ENCODE measurements at places on chromosomes 16 and 17.

DNA sequence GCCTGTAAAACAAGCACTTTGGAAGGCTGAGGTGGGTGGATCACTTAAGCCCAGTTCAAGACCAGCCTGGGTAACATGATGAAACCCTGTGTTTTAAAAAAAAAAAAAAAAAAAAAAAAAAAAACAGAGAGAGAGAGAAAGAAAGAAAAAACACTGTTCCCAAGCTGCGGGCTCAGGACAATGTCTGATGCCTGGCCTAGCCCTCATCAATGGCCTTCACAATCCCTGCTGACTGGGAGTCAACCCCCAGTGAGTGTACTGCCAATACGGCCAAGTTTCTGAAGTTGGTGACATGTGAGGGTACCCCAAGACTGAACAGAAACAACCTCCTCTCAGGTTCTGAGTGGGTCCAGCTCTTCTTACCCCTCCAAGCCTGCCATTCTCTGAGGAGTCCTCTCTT lies 116.5 kb downstream of the ZNF778 start:
- DNase-seq, result no peak

DNA sequence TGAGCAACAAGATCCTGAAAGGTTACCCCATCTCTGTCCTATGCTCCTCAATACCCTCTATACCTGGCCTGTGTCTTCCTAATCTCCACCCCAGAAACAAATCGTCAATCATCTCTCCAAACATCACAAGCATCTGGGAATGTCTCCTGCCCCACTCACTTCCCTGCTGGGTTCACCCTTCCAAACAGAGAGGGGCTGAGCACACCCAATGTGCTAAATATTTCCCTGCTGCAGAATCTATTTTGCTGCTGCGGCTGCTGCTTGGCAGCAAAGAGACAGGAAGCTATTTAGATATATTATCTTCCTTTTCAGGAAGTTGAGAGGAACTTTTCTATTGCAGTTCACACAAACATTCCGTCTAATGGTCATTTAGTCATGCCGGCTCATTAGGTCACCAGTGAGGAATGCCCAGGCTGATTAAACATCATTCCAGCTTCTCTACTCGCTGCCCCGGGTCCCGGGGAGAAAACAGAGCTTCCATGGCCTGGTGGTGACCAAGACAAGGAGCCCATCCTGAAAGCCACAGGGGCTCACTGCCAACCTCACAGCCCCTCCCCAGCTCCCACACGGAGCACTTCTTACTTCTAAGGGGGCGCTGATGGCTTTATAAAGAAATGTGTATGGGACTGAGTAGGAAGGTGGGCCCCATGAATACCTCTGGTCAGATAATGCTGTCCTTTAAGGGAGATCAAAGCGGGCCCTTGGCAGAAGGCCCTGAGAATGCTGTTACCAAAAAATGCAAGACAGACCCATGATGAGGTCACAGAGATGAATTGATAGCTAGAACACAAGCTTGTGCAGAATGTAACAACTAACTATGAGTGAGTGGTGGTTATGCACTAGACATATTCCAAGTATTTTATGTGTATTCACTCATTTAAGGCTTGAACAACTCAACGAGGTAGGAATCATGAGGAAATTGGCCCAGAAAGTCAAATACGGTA lies 218.3 kb downstream of the SOX9 start:
- DNase-seq, result no peak

DNA sequence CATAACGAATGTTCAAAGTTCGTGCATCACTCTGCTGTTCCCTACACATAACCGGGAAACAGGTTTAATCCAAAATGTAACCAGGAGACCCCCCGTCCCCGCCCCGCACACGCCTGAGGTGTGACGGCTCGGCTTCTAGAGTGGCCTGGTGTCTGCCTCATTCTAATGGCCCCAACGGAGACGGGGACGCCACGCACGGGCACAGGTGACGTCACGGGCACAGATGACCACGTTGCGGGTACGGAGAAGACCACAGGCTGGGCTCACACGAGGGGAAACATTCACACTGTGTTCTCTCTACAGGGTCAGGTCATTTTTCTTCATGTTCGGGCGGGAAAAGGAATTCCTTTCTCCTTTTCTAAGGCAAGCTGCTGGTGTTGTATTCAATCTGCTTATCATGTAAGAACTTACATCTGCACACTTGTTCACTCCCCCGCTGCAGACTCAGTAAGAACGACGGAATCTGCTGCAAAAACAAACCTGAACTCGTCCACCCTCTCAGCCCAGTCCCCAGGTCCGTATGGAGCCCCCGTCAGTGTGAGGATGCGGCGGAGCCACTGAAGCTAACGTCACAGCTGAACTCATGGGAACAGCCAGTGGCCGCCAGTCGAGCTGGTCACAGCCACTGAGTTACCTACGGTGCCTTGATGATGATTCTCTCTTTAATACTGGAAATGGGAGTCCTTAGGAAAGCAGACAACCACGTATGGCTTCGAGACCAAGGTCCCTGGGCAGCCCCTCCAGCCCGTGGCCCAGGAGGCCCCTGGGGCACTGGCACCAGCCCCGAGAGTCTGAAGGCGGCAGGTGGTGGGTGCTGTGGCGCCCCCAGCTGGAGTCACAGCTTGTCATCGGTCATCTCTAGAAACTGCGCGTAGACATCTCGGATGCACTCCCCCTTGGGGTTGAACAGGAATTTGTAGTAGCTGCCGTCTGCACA lies 32.9 kb downstream of the WDR45B start:
- DNase-seq, result peak; percentile 51

- DNase-seq, result no peak
Observed at GRCh38 chr17:28482551-28483199, 9.2 kb downstream of the SLC13A2 start.

- peak; percentile 55 for DNase-seq
Observed at GRCh38 chr16:26005336-26005735, 313.6 kb downstream of the HS3ST4 start.

- no peak for DNase-seq
Observed at GRCh38 chr17:81002409-81003361, 11.0 kb downstream of the CHMP6 start.

DNA sequence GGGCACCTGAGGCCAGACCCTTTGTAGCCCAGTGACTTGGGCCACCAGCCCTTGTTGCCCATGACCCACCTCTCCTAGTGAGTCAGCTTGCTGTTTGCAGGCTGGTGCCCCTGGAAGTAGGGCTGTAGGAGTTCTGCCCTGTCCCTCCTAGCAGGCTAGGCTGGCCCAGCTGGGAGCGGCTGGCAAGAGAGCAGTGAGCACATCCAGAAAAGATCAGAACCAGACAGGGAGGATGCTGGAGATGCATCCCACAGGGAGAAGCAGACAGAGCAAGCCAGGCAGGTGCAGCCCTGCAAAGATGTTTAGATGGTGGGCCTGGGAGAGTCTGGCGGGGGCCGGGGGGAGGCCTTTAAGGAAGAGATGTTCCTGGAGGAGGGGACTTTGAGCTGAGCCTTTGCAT lies 2.4 kb downstream of the SLC5A10 start:
- DNase-seq, result no peak

- peak; percentile 51 for DNase-seq
Observed at GRCh38 chr17:36697903-36698530, 96.6 kb downstream of the MRM1 start.

- DNase-seq, result no peak
Observed at GRCh38 chr16:3645504-3646347, 8.8 kb upstream of the DNASE1 start.

- no peak for DNase-seq
Observed at GRCh38 chr17:62902531-62903220, 63.4 kb upstream of the TANC2 start.

DNA sequence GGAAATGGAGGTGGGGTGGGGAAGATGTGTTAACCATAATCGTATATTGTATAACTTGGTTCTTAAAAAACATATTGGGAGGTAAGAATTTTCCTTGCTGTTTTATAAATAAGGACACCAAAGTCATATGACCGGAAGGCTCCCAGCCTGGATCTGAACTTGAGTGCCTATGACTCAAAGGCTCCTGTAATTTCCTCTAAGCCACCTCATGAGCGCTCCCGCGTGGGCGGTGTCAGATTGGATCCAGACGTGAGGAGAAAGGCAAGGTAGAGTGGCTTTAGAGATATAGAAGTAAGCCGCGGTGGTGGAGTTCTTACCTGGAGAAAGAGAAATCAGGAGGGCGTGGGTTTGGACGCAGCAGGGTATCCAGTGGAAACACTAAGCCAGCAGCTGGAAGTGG lies 196.2 kb upstream of the NLRP1 start:
- DNase-seq, result no peak

DNA sequence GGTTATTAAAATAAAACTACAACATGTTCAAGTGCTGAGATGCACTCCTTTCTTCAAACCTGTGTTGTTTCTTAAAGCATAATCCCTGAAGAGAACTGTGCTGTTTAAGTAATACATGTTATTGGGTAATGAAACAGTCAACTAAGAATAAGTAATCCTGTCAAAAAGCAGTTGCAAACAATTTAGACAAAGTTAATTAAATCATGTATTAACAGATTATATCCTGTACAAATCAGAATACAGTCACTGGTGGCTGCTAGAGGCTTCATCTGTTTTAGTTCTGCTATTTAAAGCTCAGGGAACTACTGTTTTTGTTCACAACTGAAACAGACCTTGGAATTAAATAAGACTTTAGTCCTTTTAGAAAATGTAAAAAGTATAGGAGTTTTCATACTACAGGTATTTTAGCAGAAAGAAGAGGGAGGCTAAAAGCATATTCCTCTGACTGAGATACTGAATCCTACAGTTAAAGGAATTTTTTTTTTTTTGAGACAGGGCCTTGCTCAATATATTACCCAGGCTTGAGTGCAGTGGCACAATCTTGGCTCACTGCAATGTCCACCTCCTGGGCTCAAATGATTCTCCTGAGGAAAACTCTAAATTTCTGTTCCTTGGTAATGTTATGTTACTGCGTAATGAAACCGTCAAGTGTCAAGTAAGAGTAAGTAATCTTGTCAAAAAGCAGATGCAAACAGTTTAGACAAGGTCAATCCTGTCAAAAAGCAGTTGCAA lies 27.3 kb upstream of the ITGA2B start:
- no peak for DNase-seq

GRCh38 chr16:83269048-83269447 lies 538.7 kb upstream of the HSBP1 start:
- no peak for DNase-seq

DNA sequence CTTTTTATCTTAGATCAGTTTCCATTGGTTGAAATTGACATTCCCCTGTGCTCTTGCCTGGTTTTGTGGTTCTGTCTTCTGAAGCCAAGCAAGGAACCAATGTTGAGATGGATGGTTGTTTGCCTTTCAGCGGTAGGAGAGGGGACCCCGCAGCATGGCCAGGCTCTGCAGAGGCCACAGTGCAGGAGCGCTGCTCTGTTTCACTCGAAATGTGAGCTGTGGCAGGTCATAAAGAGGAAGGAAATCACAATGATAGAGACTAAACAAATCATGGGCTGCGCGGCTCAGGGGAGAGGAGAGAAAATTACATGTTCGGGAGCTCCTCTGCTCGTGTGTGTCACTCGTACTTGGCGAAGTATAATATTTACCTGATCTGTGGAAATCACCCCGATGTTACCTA lies 148.2 kb downstream of the SNX29 start:
- DNase-seq, result no peak

DNA sequence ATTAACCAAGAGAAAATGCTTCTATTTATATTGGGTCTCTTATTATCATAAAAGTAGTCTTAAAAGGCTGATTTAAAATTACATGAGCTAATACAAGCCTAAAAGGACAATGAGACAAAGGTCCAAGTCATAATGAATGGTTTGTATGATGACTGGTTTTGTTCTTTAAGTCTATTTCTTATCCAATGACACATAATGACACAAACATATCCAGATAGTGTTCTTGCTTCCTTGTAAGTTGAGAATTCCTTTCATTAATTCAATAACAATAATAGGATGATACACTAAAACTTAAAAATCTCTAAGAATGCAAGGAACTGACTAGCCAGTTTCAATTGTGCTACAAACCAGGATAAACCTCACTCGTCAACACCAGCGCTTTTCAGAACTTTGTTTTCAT lies 244.1 kb downstream of the CEP112 start:
- no peak for DNase-seq

DNA sequence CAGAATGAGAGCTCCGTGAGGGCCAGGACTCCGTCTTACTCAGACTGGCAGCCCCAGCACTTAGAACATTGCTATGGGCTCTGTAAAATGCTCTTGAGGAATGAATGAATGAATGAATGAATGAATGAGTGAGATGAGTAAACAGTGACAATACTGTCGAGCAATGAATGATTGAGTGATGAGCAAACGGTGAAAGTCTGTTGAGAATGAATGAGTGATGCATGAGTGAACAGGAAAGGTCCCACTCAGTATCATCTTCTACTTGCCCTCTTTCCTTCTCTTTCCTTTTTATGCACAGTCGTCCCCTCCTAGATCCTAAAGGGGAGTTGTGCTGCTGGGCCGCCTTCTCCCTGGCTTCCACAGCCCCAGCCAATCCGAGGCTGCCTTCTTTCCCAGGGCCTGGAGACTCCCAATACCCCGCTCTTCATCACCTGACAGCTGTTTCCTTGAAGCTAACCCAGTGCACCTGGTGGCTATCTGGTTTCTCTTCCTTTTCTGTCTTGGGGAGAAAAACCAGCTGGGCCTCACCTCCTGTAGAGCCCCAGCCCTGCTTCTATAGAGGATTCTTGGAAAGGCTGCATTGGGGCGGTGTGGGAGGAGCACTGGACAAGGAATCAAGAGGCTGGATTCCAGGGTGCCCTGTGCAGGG lies 32.7 kb upstream of the CACNG1 start:
- no peak for DNase-seq

- DNase-seq, result no peak
Observed at GRCh38 chr17:1206026-1206777, 26.4 kb upstream of the ABR start.

- no peak for DNase-seq
Observed at GRCh38 chr16:34758835-34759234, 1299.4 kb downstream of the TP53TG3F start.

GRCh38 chr17:17792551-17793377 lies 44.0 kb downstream of the SREBF1 start:
- peak; percentile 59 for DNase-seq

GRCh38 chr16:48112600-48112999 lies 43.2 kb downstream of the ABCC12 start:
- DNase-seq, result no peak

GRCh38 chr16:31201582-31202413 lies 762 bp downstream of the PYCARD start:
- no peak for DNase-seq

DNA sequence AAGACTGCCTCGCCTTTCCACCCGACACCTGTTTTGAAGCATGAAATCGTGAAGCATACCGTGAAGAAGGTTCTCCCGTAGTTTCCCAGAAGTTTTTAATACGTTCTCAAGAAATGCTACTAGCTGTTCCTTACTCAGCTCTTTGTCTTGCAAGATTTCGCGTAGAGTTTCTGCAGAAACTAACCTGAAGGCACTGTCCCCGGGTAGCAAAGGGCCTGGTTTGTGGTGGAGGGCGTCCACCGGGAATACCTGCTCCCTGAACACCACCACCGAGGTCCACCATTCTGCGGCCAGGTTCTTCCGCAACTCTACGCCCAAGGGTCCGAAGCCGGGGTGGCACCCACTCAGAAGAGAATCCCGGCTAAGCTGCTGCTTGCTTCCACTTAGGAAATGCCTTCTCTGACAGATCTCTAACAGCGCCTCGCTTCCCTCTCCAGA lies 487 bp downstream of the POLG2 start:
- no peak for DNase-seq

All from WERI-Rb-1 (cell line).